AG08396 (cell line): ENCODE measurements at places on chromosomes 13 and 19.

- DNase-seq = no peak
These were observed 110.9 kb downstream of the KL start for GRCh38 chr13:33127009-33127551.

DNA sequence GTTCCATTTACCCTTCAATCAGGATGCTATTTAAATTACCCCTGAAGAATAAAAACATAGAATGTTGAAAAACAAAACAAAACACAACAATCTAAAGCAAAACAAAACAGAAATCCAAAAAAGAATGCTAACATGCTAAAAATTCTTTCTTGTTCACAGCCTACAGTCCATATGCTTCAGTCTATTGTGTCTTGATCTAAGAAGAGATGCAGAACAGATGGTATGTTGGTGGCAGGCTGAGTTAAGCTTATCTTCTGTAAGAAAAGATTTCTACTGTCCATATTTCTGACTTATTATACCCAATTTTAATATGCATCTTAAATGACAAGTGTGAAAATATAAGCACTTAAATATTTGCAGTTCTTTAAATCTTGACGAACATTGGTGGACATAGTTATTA, 356.1 kb upstream of the SLITRK1 start:
- DNase-seq = no peak

- DNase-seq = peak; percentile 85
These were observed at the start of gene ZNF227 for GRCh38 chr19:44212250-44212865. Gene ZNF227, plus strand, starts transcription at chr19:44212532. Its CDS starts 5,261 bp downstream, at chr19:44217793.

GRCh38 chr19:4456843-4457653, 546 bp downstream of the UBXN6 start:
- peak; percentile 84 for DNase-seq

DNA sequence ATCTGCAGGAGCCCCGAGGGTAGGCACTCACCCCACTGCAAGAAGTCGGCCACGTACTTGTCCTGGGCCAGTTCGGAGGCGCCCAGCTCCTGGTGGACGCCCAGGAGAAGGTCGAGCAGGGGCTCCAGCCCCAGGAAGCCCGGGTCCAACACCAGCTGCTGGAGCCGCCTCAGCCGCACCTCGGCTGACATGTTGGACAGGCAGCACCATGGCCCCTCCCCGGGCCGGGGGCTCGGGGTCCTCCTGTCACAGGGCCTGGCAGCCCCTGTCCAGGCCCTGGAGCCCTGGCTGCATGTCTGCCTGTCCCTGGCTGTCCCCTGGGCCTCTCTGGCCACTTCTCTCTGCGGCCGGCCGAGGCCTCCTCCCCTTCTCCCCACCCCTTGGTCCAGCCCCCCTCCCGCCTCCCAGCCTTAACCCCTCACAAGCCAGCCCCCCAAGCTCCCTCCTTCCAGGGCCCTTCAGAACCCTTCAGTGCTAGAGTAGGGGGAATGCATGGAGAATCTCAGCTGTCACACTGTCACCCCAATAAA, at the start of gene DMPK:
TSS of gene DMPK (minus strand) at position 329 of the 530 bp plus-strand sequence. CDS start at position 191, 138 bp downstream.
- DNase-seq = peak; percentile 70

DNA sequence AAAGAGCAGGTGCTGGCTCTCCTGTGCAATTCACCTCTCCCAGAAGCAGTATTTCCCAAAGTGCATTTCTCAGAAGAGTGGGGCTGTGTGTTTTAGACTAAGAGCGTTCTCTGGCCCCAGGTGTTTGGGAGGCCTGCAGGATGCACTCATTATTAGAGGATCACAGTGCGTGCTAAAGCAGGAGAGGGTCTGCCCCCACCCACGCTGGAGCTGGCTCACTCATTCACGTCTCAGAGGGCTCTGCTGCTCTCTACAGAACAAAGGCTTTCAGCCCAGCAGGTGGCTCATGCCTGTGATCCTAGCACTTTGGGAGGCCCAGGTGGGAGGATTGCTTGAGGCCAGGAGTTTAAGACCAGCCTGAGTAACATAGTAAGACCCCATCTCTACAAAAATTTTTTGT, 756.7 kb downstream of the UQCRFS1 start:
- DNase-seq = no peak

GRCh38 chr19:42465827-42466280, 23.1 kb upstream of the CXCL17 start:
- no peak for DNase-seq
